NK-92 treated with Interleukin-12 subunit alpha and Interleukin-12 subunit beta, amount 100 ng/mL, for 24 hours (cell line): ENCODE measurements at places on chromosomes 5 and 9.

- no peak for DNase-seq
Measured at GRCh38 chr5:77305956-77306355, 95.5 kb downstream of the PDE8B start.

DNA sequence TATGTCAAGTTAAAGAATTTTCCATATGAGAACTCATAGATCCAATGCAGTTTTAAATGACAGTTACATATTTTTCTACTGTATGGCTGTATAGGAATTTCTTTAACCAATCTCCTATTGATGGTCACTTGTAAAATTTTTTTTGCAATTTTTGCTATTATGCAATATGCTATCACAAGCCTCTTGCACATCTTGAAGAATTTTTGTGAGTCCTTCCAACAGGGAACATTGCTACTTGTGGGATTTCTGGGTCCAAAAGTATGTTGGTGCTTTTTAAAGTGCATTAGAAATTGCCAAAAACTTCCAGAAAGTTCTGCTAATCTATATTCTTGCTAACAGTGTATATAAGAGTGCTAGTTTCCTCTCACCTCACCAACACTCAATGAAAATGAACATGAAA is 65.1 kb downstream of the NPR3 start:
- DNase-seq = no peak

- no peak for DNase-seq
Measured at GRCh38 chr5:151240924-151241635, 11.9 kb upstream of the GM2A start.

DNA sequence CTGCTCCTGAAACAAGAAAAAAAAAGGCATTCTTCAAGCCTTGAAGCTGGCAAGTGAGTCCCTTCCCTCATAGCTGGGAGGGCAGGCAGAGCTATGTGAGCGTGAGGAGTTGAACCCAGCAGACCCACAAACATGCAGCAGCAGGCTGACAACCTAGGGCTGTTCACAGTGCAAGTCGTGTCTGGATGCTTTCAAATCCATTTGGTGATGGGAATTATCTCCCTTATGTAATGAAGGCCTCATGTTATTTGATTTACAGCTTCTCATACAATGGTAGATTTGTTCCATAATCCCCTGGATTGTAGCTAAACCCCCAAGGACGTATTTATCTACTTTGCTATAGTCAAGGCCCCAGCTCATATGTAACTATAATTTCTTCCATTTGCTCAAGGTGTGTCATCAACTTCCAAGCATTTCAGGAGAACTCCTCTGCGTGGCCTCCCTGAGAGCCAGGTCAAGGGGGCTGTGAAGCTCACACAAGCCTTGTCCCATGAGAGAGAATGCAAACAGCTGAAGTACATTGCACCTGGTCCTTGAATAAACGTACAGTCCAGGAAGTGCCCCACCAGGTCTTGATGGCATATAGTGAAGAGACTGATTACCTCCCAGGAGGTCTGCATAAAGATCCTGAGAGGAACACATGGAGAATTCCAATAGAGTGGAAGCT is 124.8 kb upstream of the SLC1A3 start:
- DNase-seq = no peak

DNA sequence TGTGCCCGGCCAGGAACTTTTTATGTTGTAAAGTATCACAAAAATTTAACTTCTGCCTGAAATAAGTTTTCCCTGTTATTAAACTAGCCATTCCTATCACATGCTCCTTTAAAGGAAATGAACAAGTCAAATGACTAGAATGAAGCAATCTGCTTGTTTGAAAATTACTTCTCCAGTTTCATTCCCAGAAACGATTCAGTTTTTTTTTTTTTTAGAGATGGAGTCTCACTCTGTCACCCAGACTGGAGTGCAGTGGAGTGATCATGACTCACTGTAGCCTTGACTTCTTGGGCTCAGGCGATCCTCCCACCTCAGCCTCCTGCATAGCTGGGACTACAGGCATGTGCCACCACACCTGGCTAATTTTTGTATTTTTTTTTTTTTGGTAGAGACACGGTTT is 13.3 kb upstream of the GNG10 start:
- DNase-seq = no peak

DNA sequence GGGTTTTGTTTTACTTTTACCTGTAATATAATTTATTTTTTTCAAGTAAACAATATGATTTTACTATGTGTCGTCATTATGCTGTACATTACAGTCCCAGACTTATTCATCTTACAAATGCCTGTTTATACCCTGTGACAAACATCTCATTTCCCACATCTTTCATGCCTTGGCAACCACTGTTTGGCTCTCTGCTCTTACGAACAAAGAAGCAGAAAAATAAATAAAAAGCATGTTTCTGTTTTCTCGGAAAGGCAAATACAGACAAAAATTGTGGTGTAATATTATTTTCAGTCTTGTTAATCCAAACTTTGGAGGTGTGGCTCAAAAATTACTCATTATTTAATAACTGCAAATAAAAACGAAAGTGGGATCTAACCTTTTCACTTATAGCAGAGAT is 393.0 kb downstream of the CDH12 start:
- no peak for DNase-seq

GRCh38 chr5:105350486-105351140 is 1788.0 kb upstream of the NUDT12 start:
- no peak for DNase-seq

DNA sequence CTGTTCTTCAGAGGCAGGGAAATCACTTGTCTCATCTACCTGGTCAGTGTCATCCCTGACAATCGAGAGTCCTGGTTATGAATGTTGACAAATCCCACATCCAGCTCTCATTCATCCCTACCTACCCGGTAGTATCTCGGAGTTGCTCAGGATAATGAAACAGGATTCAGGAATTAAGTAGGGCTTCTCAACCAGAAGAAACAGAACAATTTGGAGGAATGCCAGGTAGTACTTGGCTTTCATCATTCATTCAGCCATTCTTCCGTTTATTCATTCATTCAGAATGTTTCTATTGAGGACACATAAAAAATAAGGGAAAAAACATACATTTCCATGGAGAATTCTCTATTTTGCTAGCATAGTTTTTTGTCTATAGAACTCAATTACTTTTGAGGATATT is 195.0 kb downstream of the ARHGEF28 start:
- no peak for DNase-seq

DNA sequence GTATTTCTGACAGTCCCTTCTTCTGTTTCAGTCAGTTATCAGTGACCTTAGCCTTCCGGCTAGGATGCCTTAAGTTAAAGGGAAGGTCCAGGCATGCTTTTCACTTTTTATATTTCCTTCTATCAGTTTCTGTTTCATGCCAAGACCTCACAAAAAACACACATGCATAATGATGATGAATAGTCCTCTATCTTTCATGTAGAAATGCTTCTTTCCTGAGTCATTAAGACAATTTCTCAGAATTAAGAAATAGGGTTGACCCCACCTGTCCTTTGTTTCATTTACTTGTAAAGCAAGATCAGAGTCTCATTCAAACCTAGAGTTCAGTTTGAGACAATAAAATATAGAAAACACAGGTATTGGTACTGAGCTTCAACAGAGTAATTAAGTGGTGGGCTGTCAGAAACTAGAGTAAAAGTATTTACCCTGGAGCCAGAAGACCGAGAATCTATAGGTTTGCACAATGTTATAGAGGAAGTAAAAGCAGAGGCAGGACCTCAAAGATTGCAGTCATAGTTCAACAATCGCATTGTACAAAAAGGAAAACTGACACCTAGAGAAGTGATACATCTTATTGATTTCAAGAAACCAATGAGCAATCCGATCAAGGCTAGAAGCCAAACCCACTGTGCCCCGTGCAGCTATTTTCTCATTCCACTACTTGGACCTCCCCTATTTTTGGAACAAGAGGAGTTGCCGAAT is 118.7 kb upstream of the PUM3 start:
- DNase-seq = no peak
